Mesothelial cell of epicardium (in vitro differentiated cells): ENCODE measurements at places on chromosomes 2 and 18.

DNA sequence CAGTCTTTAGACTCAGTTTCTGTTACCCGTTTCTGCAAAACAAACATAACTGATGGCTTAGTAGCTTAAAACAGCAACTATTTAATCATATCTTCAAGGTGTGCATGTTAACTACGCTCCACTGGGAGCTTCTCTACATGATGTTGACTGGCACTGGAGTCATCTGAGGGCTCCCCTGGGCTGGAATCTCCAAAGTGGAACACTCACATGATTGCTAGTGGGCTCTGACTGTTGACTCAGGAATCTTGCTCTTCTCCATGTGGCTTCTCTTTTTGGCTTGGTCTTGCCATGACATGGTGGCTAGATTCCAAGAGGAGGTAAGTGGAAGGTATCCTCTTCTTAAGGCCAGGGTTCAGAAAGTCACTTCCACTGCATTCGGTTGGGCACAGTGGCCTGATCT lies 160.8 kb downstream of the PMAIP1 start:
- H3K4me3 ChIP-seq: no peak overlapping the region
- H3K4me1 ChIP-seq: no peaks in the 10 kb centered on the region
- no peaks in the 10 kb centered on the region for H3K36me3 ChIP-seq
- H3K27ac ChIP-seq: no peak overlapping the region
- H3K27me3 ChIP-seq: no peaks in the 10 kb centered on the region
- DNase-seq: no peak

DNA sequence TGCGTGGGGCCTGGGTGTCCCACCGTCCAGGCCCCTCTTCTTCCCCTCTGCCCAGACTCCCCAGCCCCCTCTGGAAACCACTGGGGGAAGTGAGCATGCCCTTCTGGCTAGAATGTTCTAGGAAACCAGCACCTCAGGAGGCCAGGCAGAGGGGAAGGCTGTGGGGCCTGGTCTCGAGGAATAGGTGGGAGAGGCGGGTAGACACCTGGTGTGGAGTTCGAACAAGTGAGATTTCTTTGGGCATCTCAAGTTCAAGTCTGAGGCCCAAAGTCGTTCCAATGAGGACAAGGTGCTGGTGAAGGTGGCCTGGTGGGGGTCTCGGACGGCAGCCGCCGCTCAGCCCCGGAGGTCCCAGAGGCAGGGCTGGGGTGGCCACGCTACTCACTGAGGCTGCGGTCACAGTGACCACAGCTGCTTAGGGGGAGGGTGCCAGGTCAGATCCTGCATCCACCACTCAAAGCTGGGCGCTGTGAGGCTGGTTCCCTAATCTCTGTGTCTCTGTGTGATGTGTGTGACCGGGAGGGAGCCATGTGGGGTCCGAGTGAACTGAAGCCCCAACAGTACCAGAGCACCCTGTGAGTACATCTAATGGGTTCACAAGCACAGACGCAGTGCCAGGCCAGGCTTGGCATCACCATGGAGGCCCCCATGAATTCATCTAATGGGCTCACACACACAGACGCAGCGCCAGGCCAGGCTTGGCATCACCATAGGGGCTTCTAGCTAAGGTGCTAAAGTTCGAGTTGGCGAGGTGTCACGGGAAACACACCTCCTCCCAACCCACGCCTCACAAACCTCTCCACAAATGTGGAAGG lies 26.5 kb upstream of the PXDN start:
- peaks cover 37% of the 10 kb centered on the region for H3K4me1 ChIP-seq
- no peaks in the 10 kb centered on the region for H3K36me3 ChIP-seq
- H3K27ac ChIP-seq: peak overlapping the region; percentile 39
- H3K27me3 ChIP-seq: peaks cover 9% of the 10 kb centered on the region

GRCh38 chr18:46706968-46707367 lies 49.9 kb downstream of the ST8SIA5 start:
- peaks cover 4% of the 10 kb centered on the region for H3K27me3 ChIP-seq
- H3K36me3 ChIP-seq: no peaks in the 10 kb centered on the region
- no peak for DNase-seq
- H3K4me1 ChIP-seq: peaks cover 8% of the 10 kb centered on the region

GRCh38 chr2:8219631-8220355 lies 462.1 kb upstream of the ID2 start:
- H3K36me3 ChIP-seq: no peaks in the 10 kb centered on the region
- no peak for DNase-seq
- no peaks in the 10 kb centered on the region for H3K27me3 ChIP-seq
- H3K27ac ChIP-seq: no peak overlapping the region
- no peak overlapping the region for H3K4me3 ChIP-seq

- H3K27ac ChIP-seq: no peak overlapping the region
- no peaks in the 10 kb centered on the region for H3K27me3 ChIP-seq
Measured at GRCh38 chr18:35876243-35876642, 96.2 kb upstream of the RMP24 start.

GRCh38 chr2:70686577-70687460 lies 81.2 kb downstream of the ADD2 start:
- no peaks in the 10 kb centered on the region for H3K4me1 ChIP-seq
- no peak for DNase-seq
- H3K36me3 ChIP-seq: no peaks in the 10 kb centered on the region
- H3K27me3 ChIP-seq: no peaks in the 10 kb centered on the region
- H3K4me3 ChIP-seq: no peak overlapping the region

- H3K4me1 ChIP-seq: peaks cover 5% of the 10 kb centered on the region
- H3K36me3 ChIP-seq: no peaks in the 10 kb centered on the region
- H3K27me3 ChIP-seq: no peaks in the 10 kb centered on the region
- H3K4me3 ChIP-seq: no peak overlapping the region
Measured at GRCh38 chr2:194260185-194260584, 1396.8 kb upstream of the SLC39A10 start.

- H3K4me3 ChIP-seq: no peak overlapping the region
- H3K27ac ChIP-seq: no peak overlapping the region
- no peaks in the 10 kb centered on the region for H3K36me3 ChIP-seq
- H3K27me3 ChIP-seq: peaks cover 19% of the 10 kb centered on the region
- DNase-seq: no peak
- H3K4me1 ChIP-seq: peaks cover 9% of the 10 kb centered on the region
Measured at GRCh38 chr2:126888046-126888445, 10.6 kb upstream of the TEX51 start.

DNA sequence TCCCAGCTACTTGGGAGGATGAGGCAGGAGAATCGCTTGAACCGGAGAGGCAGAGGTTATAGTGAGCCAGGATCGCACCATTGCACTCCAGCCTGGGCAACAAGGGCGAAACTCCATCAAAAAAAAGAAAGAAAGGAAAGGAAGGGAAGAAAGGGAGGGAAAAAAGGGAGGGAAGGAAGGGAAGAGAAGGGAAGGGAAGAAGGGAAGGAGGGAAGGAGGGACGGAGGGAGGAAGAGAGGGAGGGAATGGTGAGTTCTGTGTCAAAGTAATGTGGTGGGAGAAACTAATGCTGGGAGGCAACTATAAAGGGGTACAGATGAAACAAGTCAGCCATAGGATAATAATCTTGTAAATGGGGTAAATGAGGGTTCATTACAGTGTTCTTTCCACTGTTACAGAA lies 45.7 kb downstream of the MEMO1 start:
- no peak for DNase-seq
- H3K27ac ChIP-seq: no peak overlapping the region
- peaks cover 5% of the 10 kb centered on the region for H3K4me1 ChIP-seq
- H3K36me3 ChIP-seq: no peaks in the 10 kb centered on the region
- no peaks in the 10 kb centered on the region for H3K27me3 ChIP-seq
- no peak overlapping the region for H3K4me3 ChIP-seq

DNA sequence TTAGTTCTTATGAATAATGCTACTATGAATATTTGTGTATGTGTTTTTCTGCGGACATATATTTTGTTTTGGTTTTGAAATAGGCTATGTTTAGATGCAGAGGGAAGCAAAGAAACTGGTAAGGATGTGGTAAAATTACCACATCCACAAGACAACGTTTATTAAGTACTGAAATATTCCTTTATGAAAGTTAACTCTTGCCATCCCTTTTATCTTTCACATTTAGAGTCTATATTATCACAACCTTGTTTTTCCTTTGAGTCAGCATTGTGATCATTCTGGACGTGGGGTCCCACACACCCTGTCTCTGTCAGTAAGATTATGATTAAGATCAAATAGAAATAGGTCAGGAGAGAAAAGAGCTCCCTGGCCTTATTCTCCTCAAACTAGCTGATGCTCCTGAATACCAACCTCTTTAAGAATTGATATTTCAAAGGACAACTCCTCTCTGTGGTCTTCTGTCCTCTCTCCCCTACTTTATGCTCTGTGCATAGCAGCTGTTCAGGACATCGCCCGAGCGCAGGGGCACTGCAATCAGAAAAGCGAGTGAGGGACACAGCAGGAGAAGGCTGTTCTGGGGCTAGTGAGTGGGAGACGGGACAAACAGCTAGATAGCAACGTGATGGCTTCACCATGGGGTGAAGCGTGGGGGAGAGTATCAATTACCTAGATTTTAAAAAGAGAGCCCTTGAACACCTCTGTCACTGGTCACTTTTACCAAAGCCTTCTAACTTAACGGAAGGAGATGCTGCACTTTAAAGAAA lies 12.2 kb downstream of the METAP1D start:
- H3K4me1 ChIP-seq: peaks cover 17% of the 10 kb centered on the region
- no peak overlapping the region for H3K4me3 ChIP-seq

DNA sequence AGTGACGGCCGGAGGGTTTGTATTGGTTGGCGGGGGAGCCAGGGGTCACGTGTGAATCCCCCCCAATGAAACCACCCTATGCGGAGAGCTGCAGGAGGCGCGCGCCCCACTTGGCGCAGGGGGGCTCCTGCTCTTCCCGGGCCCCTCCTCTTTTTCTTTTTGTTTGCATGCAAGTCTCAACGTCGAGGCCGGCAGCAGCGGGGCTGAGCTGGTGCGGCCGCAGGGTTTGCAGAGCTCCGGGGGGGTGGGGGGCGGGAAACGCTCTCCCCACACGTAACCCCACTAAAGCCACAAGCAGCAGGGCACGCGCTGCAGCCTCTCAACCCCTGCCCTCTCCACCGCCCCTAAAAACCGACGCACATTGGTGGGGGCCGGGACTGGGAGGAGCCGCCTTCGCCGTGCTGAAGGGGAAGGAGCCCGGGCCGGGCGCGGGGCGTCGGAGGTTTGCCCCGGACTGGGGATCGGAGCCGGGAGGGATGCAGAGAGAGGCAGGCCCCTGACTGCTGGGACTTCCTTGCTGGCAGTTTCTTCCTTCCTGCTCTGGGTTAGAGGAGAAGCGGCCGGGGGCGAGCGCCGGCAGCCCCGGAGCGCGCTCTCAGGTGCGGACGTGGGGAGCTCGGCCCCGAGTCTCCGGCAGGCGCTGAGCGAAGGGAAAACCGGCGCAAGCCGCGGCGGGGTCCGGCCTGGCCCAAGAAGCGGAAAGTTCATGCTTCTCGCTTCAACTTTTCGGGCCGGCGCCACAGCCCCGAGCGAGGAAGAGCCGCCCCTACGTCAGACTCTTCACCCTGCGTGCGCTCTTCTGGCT lies 864 bp downstream of the LBH start:
- H3K27me3 ChIP-seq: peaks cover 6% of the 10 kb centered on the region
- H3K4me1 ChIP-seq: peaks cover 28% of the 10 kb centered on the region
- H3K36me3 ChIP-seq: peaks cover 21% of the 10 kb centered on the region
- peak overlapping the region; percentile 79 for H3K4me3 ChIP-seq
- H3K27ac ChIP-seq: peak overlapping the region; percentile 79
- peak; percentile 35 for DNase-seq

DNA sequence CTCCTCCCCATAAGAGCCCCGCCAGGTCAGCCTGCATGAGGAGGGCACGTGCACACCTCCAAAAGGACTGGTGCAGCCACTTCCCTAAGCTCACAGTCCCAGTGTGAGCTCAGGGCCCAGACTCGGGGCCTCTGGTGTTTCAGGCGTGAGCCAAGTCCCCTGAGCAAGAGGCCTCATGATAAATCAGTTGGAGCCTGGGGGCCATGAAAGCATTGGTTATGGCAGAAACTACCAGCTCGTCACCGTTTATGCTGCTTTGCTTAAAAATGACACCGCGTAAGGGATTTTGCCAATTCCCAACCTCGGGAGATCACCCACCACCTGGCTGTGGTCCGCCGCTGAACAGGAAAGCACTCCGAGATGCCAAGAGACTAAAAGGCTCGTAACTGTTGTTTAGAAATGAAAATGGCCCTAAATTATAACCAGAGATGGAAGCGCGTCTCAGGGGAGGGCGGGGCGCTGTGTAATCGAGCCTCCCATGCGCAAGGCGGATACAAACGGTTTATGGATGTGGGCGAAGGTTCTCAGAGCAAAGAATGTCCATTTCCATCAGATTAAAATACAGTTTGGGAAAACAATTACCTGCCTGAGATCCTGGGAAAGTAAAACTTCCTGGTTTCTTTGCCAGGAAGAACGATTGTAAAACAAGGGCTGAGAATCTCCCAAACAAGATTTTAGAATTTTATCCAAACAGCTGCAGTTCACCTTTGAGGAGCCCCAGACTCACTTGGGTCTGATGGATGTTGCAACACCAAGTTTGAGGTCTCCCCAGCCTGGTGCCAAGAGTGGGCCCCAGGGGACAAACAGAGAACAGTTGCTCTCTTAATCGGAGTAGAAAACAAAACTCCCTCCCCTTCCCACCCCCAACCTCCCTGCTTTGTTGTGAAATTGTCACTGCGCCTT lies 141.4 kb downstream of the BCL2 start:
- H3K4me3 ChIP-seq: no peak overlapping the region
- H3K27me3 ChIP-seq: peaks cover 2% of the 10 kb centered on the region
- H3K27ac ChIP-seq: peak overlapping the region; percentile 76
- peaks cover 28% of the 10 kb centered on the region for H3K4me1 ChIP-seq
- H3K36me3 ChIP-seq: peaks cover 4% of the 10 kb centered on the region

- no peak for DNase-seq
- H3K36me3 ChIP-seq: no peaks in the 10 kb centered on the region
- no peaks in the 10 kb centered on the region for H3K4me1 ChIP-seq
- no peak overlapping the region for H3K27ac ChIP-seq
Measured at GRCh38 chr2:45105050-45105582, 95.9 kb upstream of the SIX2 start.
